ENCODE measurements at places on chromosomes 5 and 9.

GRCh38 chr9:86778761-86779160 is 168.5 kb downstream of the GAS1 start:
- DNase-seq: no peak

- no peak for DNase-seq
These were observed 850 bp downstream of the IL6ST start for GRCh38 chr5:55993731-55994494.

GRCh38 chr9:37582548-37583157 is 6.5 kb upstream of the FBXO10 start:
- no peak for DNase-seq

DNA sequence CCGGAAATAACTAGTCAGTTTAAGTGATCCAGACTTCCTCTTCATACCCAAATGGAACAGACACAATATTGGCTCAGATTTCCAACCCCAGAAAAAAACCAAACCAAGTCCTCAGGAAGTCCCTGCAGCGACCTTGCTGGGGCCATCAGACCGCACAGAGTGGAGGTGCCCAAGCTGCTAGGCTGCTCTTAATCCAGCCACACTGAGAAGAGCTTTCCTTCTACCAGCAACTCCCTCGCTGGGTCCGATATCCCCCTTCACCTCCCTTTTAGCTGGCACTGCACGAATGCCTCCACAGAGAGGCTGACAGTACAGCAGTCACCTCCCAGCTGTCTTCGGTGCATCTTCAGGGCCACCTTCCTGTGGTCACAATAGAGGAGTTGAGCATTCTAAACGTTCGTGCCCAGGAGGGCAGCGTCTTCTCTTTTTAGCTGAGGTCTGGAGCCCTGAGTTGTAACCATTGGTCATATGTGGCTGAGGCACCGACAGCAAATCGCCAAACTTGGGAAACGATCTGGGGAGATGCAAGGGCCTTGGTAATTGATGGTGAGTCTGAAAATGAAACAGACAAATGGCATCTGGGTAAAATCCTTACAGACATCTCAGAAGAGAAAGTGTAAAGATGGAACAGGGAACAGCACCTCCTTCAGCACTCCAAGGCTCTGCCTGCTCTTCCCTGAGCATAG is 5.7 kb downstream of the NAIF1 start:
- DNase-seq: no peak

DNA sequence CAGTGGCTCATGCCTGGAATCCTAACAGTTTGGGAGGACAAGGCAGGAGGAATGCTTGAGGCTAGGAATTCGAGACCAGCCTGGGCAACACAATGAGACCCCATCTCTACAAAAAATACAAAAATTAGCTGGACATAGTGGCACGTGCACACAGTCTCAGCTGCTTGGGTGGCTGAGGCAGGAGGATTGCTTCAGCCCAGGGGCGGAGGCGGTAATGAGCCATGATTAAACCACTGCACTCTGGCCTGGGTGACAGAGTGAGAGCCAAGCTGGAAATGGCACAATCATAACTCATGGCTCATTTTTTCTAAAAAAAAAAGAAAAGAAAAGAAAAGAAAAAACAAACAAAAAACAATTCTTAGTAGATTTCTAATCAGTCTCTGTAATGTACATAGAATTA is 446.2 kb downstream of the ELAVL2 start:
- no peak for DNase-seq

- DNase-seq: no peak
These were observed 239.3 kb upstream of the GRIN3A start for GRCh38 chr9:101977614-101978210.

DNA sequence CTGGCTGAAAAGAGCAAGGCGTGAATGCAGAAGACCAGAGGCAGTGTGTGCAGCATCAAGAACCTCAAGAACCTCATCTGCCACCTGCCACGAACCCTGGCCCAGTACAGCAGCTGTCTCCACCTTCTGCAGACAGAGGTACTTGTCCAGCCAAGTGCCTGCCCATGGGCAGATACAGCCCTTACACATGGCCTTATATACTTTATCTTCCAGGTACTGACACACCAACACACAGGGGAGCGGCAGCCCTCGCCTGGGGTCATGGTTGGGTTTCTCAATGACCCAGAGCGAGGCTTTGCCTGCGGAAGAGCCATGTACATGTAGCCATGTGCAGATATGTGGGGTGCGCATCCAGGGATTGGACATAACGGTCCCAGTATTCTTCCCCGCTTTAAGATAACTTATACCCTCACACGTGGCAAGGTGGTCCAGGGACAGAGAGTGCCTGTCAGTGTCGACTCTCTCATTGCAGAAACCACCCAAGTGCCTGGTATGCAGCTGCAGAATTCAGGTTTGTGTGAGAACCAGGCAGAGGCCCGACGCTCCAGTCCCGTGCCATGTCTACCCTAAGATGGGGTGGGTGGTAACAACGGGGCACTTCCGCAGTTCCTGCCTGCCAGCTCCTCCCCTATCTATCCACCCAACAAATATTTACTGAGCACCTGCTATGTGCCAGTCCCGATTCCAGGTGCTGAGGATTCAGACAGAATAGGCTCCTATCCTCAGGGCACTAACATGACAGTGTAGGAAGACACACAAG is 206.9 kb downstream of the FSTL4 start:
- DNase-seq: no peak

GRCh38 chr5:61402244-61402823 is 70.3 kb downstream of the ZSWIM6 start:
- no peak for DNase-seq

- DNase-seq: no peak
These were observed 6.0 kb upstream of the SLC6A19 start for GRCh38 chr5:1195439-1195838.

DNA sequence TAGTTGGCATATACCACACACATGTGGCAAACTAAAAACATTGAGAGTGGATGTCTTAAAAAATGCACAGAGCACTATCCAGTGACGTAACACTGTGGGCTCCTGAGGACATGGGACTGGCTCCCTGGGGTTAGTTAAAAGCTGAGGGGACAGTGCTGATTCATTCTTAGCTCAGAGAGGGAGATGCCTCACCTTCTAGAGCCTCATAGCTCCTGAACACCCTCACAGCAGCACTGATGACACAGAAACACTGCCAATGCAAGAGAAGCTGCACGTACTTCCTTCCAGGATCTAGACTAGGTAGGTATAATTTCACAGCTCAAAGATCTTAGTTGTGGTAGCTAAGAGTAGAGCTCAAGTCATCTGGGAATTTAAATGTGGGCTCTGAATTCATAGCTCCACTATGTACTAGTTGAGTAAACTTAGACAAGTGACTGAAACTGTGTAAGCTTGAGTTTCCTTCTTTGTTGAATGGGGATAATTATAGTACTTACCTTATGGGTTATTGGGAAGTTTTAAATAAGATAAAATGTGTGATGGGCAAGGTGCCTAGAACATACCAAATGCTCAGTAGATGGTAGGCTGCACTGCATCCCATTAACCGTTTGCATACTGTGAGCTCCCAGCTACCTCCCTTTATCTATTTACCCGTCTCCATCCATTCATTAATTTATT is 279.9 kb downstream of the ASTN2 start:
- no peak for DNase-seq

DNA sequence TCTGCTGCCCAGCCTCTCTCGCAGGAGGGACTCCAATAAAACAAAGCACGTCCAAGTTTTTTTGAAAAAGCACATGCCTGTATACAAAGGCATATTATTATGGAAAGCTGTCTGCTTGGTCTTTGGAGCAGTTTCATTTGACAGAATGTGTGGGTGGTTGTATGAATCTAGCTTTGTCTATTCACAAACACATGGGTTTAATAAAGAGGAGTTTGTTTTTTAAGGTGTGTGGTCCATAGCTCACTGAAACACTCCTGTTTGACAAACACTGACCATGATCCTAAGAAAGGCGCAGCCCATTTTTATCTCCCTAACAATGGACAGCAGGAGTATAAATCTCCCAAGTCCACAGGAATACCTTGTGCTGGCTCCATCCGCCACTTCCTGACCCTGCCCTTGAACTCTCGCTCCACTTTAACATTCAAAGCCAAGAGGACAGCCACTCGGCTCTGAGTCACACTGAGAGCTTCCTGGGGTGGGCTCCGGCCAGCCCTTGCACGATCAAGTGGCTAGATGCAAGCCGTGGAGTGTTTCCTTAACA is 371.9 kb downstream of the EBF1 start:
- DNase-seq: no peak

DNA sequence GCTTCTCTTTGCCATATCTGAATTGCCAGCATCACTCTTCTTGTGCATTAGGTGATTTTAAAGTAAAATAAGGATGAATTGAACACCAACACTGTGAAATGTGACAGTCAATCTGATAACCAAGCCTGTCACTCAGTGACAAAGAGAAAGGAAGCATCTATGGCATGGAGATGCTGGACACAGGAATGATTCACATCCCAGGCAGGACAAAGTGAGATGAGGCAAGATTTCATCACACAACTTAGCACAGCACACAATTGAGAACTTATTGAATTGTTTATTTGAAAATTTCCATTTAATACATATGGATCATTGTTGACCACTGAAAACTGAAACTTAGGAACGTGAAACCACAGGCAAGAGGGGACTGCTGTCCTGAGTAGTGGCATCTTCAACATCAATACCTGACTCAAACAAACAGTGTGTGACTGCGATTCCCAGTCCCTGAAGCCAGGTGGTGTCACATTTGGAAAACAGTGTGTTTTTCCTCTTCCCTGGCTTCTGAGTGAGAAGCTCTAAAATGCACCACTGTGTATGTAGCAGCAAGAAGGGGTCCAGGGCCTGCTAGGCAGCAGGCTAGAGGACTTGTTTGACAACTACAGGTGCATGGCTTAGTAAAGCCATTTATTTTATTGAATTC is 10.7 kb downstream of the GAPT start:
- DNase-seq: no peak

- no peak for DNase-seq
These were observed 3.9 kb upstream of the NEURL1B start for GRCh38 chr5:172637110-172637580.

DNA sequence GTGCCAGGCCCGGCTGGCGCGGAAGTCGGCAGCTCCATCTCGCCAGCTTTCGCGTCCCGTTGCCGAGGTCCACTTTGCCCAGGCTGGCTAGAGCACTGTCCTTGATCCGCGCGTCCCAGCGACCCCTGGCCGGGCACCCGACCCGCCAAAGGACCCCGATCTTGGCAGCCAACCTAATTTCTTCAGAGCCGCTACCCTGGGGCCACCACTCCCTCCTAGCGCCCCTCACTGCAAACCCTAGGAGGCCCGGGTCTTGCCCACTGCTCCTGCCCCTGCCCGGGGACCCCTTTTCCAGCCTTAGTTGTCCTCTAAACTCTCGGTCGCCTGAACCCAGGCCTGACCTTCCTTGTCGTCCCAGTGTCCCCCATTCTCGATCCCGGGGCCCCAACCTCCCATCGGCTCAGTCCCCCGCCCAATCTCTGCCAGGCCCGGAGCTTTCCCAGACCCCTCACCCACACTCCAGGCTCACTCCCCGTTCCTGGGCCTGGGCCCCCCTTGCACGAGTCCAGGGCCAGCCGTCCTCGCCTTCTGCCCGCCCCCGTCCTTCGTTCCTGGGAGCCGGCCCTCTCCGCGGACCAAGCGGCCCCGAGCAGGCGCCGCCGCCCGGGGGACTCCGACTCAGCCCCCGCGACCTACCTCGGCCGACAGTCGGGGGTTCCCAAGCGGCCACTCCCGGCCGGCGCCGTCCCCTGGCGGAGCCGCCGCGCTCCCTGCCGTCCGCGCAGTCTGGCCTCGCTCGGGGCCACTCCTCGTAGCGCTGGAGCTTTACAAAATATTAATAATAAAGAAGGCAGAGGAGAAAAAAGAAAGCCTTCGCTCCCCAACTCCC is 701 bp upstream of the LMX1B start:
- peak; percentile 26 for DNase-seq

GRCh38 chr5:135217669-135218485 is 181.2 kb downstream of the MACROH2A1 start:
- DNase-seq: peak; percentile 47

DNA sequence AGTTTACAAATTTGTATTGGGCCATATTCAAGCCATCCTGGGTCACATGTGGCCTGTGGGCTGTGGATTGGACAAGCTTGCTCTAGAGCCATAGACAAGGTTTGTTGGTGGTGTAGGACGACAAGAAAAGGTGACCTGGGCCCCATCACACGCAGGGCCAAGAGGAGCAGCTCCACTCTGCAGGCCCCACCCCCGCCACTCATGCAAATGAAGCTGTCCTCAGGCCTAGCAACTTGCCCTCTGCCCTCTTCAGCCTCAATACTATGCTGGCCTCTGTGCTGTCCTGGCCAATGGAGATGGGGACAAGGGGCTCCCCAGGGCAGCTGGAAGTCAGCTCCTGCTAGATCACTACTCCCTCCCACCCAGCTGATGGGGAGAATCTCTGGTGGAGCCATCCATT is 55.2 kb upstream of the TMEM252 start:
- no peak for DNase-seq

DNA sequence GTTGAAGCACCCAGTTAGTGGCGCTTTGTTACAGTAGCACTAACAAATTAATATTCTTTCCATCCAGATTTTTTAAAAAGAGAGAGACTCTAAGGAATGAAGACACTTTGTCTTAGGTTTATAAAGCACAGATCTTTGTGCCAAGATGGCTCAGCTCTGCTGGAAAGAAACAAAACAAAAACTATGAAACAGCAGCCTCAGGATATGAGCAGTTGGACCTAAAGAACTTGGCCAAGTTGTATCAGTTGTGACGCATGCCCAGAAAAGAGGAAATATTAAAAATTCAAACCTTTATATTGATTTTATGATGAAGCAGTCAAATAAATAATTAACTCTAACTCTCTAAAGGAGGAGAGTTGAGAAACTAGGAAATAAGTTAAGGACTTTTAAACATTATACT is 427.2 kb downstream of the SPOCK1 start:
- DNase-seq: no peak

DNA sequence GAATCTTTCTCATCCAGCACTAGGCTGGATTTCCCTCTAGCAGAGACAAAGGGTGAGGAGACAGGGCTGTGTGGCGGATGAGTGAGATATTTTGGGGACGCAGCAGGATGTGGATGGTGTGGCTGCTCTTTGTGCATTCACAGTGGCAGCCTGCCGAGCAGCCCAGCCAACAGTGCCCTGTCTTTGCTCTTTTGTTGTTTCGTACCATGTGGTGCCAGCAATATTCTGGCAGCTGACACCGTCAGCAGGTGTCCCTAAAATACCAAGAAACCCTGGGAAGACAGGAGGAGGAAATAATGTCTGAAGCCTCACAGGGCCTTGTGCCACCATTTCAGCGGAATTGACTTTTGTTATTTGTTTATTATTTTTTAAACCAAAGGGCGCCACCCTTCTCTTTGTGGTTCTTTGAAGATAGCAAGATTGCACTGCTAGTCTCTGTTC is 141.4 kb downstream of the CCDC192 start:
- no peak for DNase-seq

GRCh38 chr5:10969684-10970180 is 208.7 kb upstream of the DAP start:
- DNase-seq: no peak

DNA sequence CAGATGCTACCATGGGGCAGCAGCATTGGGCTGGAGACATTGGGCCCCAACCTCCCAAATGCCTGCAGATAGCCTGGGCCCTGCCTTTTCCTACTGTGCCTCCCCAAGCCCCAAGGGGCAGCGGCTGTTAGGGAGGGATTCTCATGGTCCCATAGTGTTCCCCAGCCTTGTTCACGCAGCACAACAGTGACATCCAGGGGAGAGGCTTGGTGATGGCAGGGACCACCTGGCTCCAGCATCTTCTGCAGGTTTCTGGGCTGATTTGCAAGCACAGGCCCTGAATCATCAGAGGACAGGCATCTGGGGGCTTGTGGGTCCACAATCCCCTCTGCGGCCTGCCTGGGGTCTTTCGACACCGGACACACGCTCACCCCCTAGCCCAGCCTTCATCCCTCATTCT is 354.6 kb downstream of the SLIT3 start:
- DNase-seq: peak; percentile 31
